ENCODE measurements at places on chromosomes 1 and 21.
A peak's percentile ranks its signal among the peaks of the same experiment; 100 is the strongest.

- peak; percentile 45 for DNase-seq
Observed at GRCh38 chr21:33541105-33541711, 709 bp downstream of the GART start.

- DNase-seq, result no peak
Observed at GRCh38 chr1:110648417-110648816, 26.3 kb downstream of the KCNA3 start.

DNA sequence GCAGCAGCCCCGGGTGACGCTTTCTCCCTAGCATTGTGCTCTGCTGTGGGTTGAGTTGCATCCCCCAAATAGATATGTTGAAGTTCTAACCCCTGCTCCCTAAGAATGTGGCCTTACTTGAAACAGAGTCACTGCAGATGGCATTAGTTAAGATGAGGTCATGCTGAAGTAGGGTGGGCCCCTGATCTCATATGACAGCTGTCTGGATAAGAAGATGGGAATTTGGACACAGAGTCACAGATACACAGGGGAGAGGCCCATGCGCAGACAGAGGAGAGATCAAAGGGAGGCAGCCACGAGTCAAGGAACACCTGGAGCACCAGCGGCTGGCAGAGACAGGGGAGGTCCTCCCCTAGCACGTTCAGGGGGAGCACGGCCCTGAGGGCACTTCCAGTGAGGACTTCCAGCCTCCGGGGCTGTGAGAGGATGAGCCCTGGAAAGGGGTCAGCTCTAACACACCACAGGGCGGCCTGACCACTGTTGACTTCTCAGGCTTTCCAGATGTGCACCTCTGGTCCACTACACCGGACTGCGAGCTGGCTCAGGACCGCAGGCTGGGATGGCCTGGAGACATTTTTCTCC, 46.4 kb downstream of the ABCG1 start:
- DNase-seq, result no peak

GRCh38 chr1:177479600-177479999, 308.8 kb downstream of the BRINP2 start:
- DNase-seq, result no peak

DNA sequence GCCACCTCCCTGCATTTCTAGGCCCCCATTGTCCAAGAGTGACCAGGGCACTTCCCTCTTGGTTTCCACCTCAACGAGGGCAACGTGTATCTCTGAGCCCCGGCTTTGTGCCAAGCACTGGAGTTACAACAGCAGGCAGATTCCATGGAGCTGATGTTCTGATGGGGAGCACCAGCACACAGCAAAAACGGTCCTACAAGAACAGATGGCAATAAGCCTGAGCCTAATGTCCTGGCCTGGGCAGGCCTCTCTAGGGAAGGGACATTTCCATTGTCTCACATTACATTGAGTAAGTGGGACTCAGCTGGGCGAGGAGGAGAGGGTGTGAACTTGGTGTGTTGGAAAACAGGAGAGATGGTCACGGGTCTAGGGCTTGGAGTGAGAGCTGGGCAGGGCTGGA, 27.2 kb upstream of the NPPB start:
- no peak for DNase-seq

- no peak for DNase-seq
Observed at GRCh38 chr1:43969416-43969745, 429 bp upstream of the DPH2 start.

- no peak for DNase-seq
Observed at GRCh38 chr1:96087719-96088118, 633.9 kb upstream of the PTBP2 start.

- no peak for DNase-seq
Observed at GRCh38 chr1:109898842-109899241, 11.8 kb upstream of the CSF1 start.

GRCh38 chr1:202165942-202166843, 5.8 kb upstream of the PTPN7 start:
- DNase-seq, result no peak

DNA sequence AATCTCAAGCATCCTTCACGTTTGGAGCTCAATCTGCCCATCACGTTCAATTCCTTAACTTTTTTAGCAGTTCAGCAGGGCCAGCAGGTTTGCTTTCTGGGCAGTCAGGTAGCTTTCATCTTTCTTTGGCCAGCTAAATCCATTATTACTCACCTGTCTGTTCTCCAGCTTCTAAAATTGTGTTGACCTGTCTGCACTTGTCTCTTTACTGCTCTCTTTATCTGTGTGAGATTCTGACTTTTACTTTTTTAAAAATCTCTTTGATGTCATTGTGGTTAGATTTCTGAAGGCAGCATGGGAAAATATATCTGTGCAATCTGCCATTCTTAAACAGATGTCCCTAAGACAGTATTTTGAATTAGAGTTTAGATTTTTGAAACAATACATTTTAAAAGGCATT, 24.9 kb upstream of the CYYR1 start:
- DNase-seq, result no peak

DNA sequence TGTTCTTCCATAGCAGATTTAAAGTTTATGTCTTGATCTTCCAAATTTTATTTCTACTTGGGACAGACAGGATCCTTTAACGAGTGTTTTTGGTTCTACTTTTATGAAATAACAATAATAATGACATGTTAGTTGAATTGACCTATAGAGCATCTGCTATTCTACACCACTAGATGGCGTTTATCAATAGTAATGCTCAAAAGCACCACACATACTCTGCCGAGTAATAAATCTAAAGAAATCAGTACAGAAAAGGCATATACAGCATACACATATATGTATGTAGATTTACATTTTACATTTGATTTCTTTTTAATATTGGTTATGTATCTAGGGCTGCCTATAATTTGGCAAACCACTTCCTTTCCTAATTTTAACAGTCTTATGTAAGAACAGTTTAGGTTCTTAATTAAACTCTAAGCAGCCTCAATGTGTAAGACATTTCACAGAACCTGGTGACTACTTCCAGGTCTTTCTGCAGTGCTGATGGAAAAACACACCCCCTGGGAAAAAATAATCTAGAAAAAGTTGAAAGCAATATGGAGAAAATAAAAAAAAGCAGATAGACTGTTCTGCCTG, 5.9 kb upstream of the SIPA1L2 start:
- no peak for DNase-seq

DNA sequence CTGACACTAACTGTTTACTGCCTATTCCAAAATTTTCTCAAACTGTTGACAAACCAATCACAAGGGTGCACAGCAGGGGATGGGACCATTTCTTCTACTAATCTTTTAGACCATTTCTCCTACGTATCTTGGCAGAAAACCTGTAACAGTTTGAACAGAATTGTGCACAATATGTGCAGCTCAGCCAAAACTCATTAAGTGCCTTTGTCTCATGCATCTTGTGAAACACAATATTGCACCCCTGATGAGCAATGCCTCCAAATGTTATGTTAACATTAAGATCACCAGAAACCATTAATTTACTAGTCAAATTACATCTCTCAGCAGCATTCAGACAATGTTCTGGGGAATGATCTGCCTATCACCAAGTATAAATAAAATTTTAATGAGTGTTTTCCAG, 247.5 kb downstream of the NRIP1 start:
- DNase-seq, result no peak

DNA sequence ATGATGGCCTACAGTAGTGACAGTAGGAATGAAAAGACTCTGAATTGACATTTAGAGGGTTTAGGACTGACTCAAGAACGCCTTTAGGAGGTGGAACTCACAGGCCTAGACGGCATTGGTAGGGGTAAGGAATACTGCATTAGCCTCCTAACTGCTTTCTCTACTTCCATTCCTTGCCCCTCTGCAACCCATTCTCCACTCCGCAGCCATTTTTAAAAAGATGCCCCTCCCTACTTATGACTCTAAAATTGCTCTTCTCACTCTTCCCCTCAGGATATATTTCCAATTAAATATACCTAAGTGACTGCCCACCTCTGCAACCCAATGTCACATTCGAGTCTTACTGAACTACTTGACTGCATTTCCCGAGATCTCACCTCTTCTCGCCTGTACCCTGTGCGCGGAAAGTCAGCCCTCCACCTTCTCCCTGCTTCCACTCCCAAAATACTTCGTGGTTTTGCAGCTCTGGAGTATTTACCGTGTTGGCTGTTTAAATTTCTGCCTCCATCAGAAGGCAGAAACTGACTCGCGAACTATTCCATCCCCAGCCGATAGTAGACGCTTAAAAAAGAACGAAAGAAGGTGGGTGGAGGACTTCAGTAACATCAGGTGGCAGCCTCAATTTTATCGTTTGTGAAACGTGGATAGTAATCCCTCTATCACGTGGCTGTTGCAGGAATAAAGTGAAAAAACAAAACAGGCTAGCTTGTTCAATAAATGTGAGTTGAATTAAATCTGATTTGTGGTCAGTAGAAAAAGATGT, 1.1 kb upstream of the YBX1 start:
- peak; percentile 49 for DNase-seq

- no peak for DNase-seq
Observed at GRCh38 chr1:27595597-27595996, 8.3 kb downstream of the AHDC1 start.

GRCh38 chr1:54384918-54385726, 21.1 kb downstream of the SSBP3 start:
- DNase-seq, result no peak

DNA sequence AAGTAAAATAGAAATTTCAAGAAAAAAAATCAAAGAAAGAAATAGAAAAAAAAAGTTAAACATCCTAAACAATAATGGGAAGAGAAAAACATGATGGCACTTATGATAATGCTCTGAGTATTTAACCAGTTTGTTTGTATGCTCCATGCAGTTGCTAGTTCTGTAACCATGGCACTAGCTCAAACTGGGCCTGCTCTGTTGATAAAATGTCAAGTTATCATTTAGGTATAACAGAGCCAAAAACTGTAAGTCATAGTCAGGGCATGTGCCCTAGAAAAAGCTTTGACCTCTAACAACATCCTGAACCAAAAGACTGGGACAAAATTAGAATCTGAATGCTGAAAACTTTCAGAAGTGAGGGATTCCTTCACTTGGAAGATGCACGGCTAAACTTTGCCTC, 148.9 kb downstream of the KCNT2 start:
- DNase-seq, result no peak

DNA sequence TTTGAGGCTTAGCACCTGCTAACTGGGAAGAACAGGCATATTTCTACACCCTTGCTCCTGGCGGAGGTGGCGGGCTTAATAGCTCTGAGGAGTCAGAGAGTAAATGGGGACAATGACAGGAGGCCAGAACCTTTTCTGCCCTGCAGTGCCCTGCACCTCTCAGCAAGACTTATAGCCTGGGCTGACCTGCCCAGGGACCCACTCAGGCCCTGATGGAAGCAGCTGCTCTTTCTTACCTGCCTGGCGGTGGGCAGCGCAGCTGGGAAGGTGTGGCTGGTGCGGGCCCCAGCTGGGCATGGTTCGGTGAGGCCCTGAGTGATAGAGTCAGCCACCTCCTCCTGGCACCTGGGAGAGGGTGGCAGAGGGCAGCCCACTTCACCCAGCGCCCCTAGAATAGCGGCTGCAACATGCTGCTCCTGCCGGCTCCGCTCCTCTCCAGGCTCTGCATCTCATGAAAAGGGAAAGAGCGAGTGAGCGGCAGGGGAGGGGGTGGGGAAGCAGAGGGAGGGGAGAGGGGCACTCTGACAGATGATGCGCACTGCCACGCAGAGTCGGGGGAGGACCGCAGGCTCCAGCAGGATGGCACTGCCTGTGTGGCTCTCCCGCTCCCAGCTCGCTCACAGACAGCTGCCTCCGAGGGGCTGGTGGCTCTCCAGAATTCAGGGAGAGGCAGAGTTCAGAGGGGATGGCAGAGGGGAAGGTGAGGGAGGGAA, at the start of gene RGS8:
RGS8 (minus strand) TSS at position 472 of the 713 bp plus-strand sequence. CDS start 14,938 bp downstream, outside the sequence.
- DNase-seq, result no peak

- DNase-seq, result no peak
Observed at GRCh38 chr1:27570356-27570755, 33.6 kb downstream of the AHDC1 start.

GRCh38 chr1:211323156-211324063, 3.2 kb upstream of the TRAF5 start:
- DNase-seq, result peak; percentile 64

DNA sequence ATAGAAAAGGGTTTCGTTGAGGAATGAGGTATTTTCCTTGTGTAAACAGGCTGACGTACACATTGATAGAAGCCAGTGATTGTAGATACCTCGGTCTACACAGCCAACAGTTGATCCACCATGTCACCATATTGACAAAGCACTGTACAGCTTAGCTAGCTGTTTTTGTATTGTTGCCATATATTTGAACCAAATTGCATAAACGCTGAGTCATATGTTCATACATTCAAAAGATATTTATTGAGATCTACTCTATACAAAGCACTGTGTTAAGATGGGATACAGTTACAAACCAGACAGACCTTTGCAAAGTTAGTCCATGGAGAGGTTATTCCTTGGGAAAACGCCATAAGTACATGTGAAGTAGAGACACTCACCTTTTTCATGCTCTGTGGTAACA, 132.4 kb upstream of the ATP1B1 start:
- DNase-seq, result no peak

GRCh38 chr1:156642265-156643048, 540 bp downstream of the BCAN start:
- no peak for DNase-seq

DNA sequence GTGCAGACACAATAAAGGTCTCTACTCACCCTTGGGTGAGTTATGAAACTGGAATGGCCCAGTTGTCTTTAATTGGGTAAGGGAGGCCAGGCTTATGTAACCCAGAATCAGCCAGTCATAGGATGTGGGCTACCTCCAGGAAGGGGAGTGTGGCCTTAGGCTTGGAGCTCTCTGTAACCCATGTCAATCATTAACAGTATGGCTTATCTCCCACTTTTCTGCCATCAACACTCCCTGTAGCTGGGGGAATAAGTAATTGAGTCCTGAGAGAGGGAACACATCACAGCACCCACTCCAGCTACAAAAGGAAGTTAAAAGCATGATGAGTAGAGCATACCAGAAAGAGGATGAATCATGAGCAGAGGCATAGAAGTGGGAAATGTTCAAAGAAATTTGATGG, 327.0 kb upstream of the DUSP10 start:
- no peak for DNase-seq

GRCh38 chr21:42809577-42810475, 69.5 kb downstream of the WDR4 start:
- no peak for DNase-seq

- no peak for DNase-seq
Observed at GRCh38 chr1:81635816-81636215, 164.9 kb upstream of the ADGRL2 start.

- DNase-seq, result no peak
Observed at GRCh38 chr1:50275566-50275965, 147.7 kb downstream of the DMRTA2 start.

DNA sequence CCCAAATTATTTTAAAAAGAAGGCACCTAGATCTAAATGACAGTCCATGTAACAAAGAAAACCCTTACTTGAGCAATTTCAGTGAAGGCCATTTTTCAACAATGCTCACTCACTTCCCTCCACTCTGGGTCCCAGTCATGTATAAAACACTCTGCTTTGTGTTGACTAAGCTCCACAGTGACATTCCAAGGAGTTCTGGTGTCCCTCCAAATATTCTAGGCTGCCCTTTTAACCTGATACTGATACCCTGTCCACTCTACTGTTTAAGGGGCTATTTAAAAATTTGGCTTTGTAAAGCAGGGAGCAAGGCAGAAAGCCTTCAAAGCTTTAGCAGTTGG, 73.6 kb downstream of the GNG12 start:
- DNase-seq, result no peak

GRCh38 chr1:226082959-226083301, 20.4 kb downstream of the H3-3A start:
- DNase-seq, result no peak

GRCh38 chr1:55257958-55258357, 42.8 kb upstream of the USP24 start:
- DNase-seq, result peak; percentile 61
